ENCODE measurements at places on chromosomes 6 and 20.

- DNase-seq, result no peak
Measured at GRCh38 chr6:119084784-119085183, 6.3 kb upstream of the FAM184A start.

DNA sequence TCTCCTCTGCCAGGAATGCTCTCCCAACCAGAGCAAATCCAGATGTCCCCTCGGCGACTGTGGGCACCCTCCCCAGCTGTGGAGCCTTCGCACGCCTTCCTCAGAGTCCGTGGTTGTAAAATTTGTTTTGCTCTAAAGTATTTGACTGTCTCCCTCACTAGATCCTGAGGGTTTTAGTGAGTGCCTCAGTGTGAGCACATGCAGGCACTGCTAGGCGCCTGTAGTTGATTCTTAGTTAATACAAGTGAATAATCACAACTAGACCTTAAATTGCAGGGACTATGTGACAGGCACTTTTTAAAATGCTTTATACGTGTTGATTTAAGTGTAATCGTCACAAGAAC, 680 bp upstream of the MTCH1 start:
- DNase-seq, result no peak

DNA sequence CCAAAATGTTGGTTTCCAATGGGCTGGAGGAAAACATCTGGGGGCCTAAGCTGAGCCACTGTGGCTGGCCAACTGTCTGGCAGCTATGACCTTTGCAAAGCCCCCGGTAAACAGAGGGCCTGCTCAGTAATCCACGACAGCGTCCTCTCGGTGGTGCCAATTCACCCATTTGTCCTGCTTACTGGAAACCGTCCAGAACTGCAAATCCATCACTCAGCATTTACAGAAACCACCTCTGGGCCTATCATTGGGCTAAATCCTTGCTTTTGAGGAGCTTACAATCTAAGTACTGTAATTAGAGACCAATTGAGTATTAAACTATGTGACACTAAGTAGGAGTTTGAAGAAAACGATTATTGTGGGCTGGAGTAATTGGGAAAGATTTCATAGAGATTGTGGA, 31.0 kb downstream of the ADAT2 start:
- no peak for DNase-seq

DNA sequence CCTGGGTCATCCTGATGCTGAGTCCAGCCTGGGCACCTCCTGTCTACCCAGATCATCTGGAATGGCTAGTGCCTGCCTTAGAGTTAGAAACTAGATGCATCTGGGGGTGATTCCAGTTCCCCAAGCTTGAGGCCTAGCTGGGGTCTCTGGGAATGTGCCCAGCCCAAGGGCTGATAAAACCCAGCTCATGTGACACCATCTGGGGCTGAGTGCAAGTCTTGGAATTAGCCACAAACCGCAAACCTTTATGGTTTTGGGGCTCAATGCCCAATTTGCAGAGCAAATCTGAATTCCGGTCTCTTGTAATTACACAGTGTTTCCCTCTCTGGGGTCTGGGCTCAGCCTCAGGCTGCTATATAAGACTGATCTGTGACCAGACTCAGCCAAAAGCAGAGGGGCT, at the start of gene BPIFB4:
Gene BPIFB4 (plus strand): TSS at position 385 of the 400 bp plus-strand sequence. CDS start 1,884 bp downstream, outside the sequence.
- no peak for DNase-seq

DNA sequence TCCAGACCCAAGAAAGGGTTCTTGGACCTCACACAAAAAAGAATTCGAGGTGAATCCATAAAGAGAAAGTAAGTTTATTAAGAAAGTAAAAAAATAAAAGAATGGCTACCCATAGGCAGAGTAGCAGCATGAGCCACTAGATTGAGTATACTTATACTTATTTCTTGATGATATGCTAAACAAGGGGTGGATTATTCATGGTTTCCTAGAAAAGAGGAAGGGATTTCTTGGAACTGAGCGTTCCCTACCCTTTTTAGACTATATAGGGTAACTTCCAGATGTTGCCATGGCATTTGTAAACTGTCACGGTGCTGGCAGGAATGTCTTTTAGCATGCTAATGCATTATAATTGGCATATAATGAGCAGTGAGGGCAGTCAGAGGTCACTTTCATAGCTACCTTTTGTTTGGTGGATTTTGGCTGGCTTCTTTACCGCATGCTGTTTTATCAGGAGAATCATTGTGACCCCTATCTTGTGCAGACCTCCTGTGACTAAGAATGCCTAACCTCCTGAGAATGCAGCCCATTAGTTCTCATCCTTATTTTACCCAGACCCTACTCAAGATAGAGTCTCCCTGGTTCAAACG, 44.3 kb downstream of the TENT5A start:
- peak; percentile 30 for DNase-seq

DNA sequence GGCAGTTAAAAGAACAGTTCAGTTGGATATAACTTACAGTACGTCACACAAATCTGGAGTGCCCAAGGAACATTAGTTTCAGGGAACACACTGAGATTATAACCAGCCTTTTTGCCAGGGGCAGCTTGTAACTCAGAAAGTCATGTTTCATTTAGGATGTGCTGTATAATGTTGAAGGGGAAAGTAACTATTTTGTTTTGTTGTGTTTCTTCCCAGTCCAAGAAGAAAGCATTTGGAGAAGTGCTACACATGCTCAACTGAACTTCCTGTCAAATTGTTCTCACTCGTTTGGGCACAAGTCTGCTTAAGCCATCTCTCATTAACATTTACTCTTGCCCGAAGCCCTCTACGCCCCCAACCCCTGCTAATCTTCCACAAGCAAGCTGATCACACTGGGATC, 157.9 kb downstream of the BTBD9 start:
- no peak for DNase-seq

GRCh38 chr6:44264154-44265006, 971 bp downstream of the NFKBIE start:
- DNase-seq, result no peak

GRCh38 chr6:148405894-148406293, 63.3 kb downstream of the SASH1 start:
- DNase-seq, result no peak

- no peak for DNase-seq
Measured at GRCh38 chr20:3798373-3798768, 2.3 kb downstream of the CDC25B start.

- no peak for DNase-seq
Measured at GRCh38 chr6:80468398-80468797, 361.9 kb downstream of the BCKDHB start.

DNA sequence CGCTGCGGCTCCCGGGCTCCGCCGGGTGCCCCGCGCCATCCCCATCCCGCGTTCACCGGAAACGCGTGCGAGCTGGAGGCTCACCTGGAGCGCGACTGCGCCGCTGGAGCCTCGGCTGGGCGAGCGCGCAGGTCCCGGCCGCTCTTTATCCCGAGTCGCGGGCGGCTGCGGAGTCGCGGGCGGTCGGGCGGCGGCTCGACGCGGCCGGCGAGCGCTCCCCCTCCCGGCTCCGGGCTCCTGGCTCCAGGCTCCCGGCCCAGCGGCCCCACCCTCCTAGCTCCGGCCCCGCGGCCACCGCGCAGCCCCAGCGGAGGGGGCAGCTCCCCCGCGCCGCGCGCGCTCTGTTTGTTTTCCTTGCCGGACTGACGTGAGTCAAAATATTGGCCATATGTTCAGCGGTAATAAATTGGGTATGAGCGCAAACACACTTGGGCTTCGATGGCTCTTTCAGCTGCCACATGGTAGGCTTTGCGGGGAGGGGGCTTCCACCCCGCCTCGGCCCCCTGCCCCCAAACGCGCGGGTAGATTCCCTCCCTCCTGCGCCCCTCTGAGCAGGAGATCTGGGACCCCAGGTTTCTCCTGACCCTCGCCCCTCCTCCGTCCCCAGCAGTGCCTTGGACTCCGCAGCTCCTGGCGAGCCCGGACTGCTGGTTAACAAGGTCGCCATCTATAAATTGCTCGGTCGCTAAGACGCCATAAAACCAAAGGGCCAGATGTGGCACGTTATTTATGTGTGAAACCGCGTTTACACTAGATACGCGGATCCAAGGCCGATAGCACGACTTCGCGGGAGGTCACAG, 8.8 kb upstream of the NKX2-2 start:
- peak; percentile 20 for DNase-seq

- no peak for DNase-seq
Measured at GRCh38 chr6:7818257-7819214, 92.1 kb downstream of the TXNDC5 start.

- no peak for DNase-seq
Measured at GRCh38 chr20:53793783-53794383, 200.2 kb upstream of the ZNF217 start.

Data from ELF-1 (cell line).